ENCODE measurements at places on chromosomes 3 and 15. TPM values are rescaled to one million over a fixed set of nuclear protein-coding genes. Genes with fewer than 3 reads are reported as not detected.
A peak's percentile ranks its signal among the peaks of the same experiment; 100 is the strongest.

GRCh38 chr3:74129056-74129455 lies 485.4 kb downstream of the CNTN3 start:
- no peak for DNase-seq

GRCh38 chr3:52798376-52798977 lies 3.9 kb downstream of the ITIH3 start:
- DNase-seq: no peak

GRCh38 chr3:52216585-52217408 lies 8.6 kb downstream of the TLR9 start:
- DNase-seq: no peak

- no peak for DNase-seq
Observed at GRCh38 chr3:75110741-75111140, 496.3 kb upstream of the CNTN3 start.

DNA sequence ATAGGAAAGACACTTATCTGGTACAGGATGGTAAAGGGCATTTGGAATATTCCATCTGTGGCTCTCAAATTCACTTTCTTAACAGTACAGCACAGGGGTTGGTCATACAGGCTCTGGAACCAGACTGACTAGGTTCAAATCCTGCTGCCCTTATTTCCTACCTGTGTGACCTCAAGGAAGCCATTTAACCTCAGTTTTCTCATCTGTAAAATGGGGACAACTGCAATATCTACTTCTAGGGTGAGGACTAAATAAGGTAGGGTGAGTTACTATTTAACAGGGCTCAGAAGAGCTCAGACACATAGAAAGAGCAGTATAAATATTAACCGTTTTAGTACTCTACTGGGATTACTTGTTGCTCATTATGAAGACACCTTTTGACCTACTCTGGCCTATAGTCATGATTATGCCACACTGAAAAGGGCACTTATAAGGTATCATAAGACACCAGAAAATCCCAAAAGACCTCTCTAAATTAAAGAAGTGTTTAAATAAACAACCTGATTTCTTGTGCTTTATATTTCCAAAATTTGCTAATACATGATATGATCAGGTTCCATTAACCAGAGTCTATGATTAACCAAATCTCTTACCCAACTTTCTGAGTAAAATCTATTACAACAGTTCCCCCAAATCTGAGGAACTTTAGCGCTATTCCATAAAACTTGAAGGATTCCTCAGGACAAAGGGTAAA lies 6.5 kb downstream of the RFTN1 start:
- DNase-seq: no peak

GRCh38 chr3:44584646-44585501 lies at the start of gene ZNF660:
Gene ZNF660, plus strand, starts transcription at chr3:44584964. Its CDS starts 9,230 bp downstream, at chr3:44594194.
- no peak for DNase-seq

DNA sequence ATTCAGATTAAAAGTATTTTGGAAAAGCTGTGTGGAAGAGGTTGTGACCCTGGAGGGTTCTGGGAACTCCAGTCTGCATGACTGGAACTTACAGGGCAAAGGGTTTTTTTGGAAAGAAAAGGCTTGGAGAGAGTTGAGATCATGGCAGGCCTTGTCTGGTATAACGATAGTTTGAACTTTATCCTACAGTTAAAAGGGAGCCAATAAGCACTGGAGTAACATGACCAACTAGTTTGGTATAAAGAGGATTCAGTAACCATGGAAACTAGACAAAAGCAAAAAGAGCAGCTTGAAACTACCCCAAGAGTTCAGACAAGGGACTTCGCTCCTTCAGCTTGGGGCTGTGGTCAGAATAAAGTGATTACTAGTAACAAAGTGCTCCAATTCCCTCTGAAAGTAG lies 151.2 kb upstream of the TMCO5A start:
- no peak for DNase-seq

DNA sequence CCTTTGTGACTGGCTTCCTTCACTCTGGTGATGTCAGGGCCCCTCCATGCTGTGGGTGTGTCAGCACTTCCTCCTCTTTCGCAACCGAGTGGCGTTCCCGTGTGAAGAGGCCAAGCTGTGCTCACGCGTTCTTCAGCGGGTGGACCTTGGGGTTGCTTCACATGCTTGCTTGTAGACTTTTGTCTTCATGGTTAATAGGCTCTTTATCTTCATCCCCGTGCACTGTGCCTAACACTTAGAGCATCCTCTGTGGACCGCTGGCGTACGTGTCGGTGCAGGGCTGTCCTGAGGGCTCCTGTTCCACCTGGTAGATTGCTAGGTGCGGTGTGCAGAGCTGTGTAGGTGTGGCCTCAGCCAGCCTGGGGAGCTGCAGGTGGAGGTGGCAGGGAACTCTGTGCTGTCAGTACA lies 182.3 kb downstream of the OR4M2 start:
- peak; percentile 52 for DNase-seq

- peak; percentile 9 for DNase-seq
Observed at GRCh38 chr15:42010434-42010833, 10.4 kb downstream of the PLA2G4E start.

DNA sequence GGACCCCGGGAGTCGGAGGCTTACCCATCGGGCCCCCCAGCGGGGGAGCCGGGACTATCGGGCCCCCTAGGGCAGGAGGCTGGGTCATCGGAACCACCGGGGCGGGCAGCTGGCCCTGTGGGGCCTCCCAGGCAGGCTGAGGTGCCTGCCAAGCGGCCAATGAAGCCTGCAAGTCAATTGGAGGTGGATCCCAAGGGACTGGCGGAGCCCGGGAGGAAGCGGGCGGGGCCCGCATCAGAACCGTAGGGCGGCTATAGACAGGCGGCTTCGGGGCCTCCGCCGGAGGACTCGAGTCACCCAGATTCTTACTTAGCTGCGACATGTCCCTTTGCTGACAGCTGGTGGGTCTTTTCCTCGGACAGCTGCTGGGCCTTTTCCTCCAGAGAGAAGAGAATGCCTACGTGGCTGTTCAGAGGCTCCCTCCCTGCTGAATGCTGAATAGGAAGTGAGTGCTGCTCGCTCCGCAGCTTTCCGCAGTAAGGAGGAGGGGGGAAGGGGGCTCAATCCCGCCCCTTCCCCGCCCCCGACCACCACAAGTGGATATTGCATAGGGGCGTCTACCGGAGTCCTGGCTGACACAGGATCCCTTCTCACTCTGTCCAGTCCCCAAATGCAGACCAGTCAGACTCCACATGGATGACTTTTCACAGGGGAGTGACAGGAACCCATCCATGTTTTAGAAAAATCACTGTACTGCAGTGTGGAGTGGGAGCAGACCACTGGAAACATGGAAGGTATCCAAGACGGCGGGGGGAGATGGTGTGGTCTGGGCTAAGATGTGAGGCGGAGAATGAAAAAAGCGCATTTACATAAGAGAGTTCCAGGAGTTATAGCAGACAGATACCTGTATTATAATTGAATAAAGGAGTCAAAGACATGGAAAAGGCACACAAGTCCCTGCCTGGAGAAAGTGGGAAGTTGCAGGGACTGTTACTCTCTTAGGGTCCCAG lies at the start of gene MAGEL2:
MAGEL2 (minus strand) TSS at position 447 of the 950 bp plus-strand sequence; CDS start at position 322, 125 bp downstream.
- no peak for DNase-seq

- DNase-seq: peak; percentile 8
Observed at GRCh38 chr3:189276444-189277219, 104.9 kb downstream of the TPRG1 start.

- DNase-seq: no peak
Observed at GRCh38 chr3:141798448-141798845, 35.2 kb downstream of the GRK7 start.

DNA sequence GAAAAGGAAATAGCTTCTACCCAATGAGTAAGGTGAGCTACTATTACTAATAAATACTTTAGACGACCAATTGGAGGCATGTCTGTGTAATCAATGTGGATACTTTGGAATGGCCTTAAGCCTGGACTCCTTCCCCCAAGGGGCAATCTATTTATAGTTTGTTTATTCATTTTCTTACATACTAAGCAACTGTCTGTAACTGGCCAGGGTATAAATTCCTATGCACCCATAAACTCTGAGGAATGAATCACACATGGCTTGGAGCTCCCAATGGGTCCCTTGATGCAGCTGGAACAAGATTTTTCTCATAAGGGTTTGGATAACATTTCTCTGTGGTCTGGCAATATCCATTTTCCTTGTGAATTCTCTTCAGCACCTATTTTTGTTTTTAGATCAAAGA lies 506.8 kb downstream of the EDEM1 start:
- DNase-seq: no peak

DNA sequence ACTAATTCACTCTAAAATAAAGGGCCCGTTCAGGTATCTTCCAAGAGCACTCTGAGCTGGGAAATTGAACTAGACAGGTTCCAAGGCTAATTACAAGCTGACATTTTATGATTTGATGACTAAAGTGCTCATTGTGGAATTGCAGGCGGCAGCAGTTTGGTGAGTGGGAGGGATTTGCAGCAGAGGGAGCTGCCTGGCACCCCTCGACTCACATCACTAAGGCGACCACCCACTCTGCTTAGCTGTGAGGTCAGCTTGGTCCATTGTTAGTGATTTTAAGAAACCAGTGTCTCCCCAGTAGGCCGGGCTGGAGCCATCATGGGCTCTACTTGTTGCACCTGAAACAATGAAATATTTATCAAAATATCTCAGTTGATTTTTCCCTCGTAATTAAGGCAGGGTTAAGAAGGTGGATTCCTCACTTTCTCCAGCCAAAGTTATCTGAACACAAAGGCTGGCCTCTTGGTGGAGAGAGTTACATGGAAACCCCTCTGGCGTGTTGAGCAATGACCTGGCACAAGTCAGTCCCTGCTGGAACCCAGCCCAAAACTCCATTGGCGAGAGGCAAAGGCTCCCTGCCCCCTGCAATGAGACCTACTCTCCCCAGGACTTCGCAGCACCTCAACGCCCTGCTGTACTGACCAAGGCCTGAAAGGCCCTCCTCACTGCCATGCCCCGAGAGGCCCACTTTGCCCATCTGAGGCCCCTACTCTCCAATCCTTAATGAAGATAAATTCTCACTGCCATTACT lies 65.0 kb upstream of the ATP2B2 start:
- no peak for DNase-seq

GRCh38 chr3:152446495-152446894 lies 177.8 kb downstream of the MBNL1 start:
- DNase-seq: no peak

DNA sequence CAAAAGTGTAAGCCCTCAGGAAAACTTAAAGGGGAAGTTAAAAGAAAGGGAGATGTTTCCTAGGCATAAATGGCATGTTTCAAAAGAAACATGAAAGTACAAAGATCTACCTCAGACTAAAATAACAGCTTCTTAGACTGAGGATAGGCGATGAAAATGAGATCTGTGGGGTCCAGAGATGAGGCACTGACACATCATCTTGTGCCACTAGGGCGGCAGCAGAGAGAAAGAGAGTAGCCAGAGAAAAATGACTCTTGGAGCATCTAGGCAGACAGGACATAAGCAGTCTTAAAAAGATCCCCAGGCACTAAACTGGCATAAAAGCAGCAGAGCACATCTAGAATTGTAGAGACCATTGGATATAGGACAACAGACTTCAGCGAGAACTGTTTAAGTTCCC lies 42.5 kb upstream of the RFX7 start:
- peak; percentile 7 for DNase-seq

- DNase-seq: no peak
Observed at GRCh38 chr3:28316226-28316625, 32.3 kb upstream of the ZCWPW2 start.

DNA sequence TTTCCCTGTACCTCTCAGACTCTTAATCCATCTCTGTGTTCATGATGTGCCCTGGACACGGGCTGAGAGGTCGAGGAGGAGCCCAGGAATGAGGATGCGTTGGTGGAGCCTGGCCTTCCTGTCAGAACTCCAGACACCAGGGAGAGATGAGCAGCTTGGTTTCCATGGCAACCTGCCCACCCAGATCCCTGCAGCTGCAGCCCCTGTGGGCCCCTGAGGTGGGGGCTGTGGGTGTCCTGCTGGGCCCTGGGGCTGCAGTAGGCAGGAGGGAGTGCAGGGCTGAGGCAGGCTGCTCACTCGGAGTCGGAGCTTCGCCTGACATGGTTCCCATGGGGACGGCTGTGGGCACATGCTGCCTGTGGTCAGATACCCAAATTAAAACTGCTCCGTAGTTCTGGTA lies 7.7 kb upstream of the SCN10A start:
- no peak for DNase-seq

DNA sequence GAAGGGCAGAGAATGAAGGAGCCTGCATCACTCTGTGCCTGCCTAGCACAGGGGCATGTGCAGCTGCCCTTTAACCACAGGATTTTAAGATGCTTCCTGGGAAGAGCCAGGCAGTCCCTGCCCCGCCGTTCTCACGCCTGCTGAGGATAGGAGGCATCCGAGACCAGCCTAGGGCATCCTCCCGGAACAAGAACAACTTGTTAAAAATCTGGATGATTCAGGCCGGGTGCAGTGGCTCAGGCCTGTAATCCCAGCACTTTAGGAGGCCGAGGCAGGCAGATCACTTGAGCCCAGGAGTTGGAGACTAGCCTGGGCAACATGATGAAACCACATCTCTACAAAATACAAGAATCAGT lies 15.2 kb downstream of the NRROS start:
- DNase-seq: no peak

DNA sequence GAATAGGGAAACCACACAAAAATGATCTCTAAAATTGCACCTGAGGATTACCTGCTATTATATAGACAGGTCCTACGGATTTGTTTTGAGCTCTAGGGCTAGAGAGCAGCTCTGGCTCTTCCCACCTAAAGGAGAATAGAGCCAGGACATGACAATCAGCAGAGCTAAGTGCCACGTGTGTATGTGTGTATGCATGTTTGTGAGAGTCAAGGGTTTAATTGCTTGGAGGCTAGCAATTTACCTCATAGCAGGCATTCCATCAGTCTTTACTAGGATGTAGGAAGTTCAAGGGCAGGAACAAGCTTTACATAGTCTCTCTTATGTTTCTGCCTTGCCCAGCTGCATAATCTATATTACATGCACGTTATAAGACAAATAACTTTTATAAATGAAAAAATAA lies 498.2 kb downstream of the NSUN3 start:
- DNase-seq: no peak

- no peak for DNase-seq
Observed at GRCh38 chr15:78730955-78731354, 80.3 kb downstream of the ADAMTS7 start.

- peak; percentile 72 for DNase-seq
Observed at GRCh38 chr3:183895296-183895695, 10.6 kb upstream of the PARL start.

- no peak for DNase-seq
Observed at GRCh38 chr3:2810723-2811122, 299.5 kb downstream of the IL5RA start.

Gene TRIM42
- not detected for total RNA-seq

Gene ZNF80
- not detected for total RNA-seq

Gene SLC28A2
- total RNA-seq: not detected

Gene CCDC9B
- 1.4 TPM for total RNA-seq

Gene APPL1
- 51.1 TPM for total RNA-seq

Gene USP50
- total RNA-seq: not detected

All from OCI-LY7 (cell line).